Hippocampal formation (tissue), 2 donors: ENCODE measurements at places on chromosomes 6 and 20.

DNA sequence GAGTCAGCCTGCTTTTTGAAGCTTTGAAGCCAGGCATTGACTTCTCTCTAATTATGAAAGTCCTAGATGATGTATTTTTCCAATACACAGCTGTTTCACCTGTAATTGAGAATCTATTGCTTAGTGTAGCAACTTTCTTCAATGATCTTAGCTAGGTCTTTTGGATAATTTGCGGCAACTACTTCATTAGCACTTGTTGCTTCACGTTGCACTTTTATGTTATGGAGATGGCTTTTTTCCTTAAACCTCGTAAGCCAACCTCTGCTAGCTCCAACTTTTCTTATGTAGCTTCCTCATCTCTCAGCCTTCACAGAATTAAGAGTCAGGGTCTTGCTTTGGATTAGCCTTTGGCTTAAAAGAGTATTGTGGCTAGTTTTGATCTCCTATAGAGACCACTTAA, 44.8 kb downstream of the PHIP start:
- no peak for DNase-seq

DNA sequence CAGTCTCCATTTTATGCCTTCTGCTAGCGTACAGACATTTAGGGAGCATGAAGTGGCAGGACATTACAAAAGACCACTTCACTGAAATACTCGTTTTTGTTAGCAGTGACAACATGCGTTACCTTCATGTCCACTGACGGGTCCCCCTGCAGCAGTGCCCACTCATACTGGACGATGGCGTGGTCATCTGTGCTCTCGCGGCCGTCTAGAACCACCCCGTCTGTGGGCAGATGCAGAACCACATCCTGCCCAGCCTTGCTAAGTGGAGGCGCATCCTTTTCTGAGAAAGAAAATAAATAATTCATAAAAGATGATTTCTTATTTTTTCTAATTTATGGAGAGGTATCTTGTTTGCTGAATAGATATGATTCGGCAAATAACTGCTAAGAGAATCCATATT, 11.3 kb downstream of the LRP11 start:
- DNase-seq, result no peak

DNA sequence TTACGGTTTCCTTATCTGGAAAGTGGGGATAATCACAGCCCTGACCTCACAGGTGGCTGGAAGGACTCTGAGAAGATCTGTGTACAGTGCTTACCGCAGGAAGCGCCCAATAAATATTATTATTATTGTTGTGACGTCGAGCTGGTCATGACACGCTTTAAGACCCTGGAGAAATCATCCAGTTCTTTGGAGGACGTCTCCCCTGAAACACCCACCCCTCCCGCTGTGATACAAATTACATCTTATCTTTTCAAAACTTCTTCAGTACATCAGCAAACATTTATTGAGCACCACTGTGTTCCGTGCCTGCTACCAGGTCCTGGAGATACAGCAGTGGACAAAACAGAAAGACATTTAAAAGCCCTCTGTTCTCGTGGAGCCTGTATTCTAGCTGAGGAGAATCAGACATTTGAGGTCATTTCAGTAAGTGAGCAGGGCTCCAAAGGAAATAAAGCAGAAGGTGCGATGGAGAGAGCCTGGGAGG, 118.7 kb downstream of the CEBPB start:
- DNase-seq, result no peak

DNA sequence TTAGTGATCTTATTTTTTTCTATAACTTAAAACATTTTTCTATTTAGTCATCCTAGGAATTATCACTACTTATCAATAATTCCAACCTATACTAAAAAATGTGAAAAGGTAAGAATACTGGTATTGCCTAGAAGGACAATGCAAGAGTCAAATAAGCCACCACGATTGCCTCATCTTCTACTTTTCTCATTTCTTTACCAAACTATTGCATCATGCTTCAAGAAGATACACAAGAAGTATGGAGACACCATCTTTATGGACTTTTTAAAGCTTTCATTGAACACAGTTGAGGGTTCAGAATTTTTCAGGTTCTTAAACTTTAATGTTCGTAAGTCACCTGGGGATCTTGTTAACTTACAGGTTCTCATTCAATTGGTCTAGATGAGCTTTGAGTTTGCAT, 25.9 kb downstream of the ELOVL2 start:
- DNase-seq, result no peak

- no peak for DNase-seq
Measured at GRCh38 chr6:65289491-65289890, 417.5 kb downstream of the EYS start.

- DNase-seq, result no peak
Measured at GRCh38 chr6:26197636-26197932, 110.4 kb downstream of the HFE start.

GRCh38 chr20:59051666-59052185, 9.1 kb upstream of the PRELID3B start:
- DNase-seq, result no peak

DNA sequence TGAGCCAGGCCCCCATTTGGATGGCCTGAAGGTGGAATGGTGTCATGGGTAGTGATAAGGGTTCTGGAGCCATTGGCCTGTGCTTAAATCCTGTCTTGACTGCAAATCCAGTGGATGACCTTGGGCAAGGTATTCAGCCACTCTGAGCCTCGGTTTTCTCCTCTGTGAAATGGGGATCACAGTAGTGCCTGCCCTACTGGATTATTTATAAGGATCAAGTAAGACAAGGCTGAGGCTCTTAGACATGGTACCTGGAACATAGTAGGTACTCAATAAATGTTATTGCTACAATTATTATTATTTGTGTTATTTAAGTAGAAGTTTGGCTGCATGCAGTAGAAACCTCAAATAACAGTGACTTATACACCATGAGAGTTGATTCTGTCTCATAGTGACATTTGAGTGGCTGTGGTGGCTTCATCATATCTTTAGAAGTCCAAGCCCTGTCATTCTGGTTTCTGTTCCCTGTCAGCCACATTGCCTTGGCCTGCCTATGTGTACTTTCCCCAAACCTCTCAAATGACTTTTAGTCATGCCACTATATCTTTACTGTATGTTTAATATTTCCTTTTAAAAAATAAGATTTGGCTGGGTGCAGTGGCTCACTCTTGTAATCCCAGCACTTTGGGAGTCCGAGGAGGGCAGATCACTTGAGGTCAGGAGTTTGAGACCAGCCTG, 37.6 kb upstream of the CHMP4B start:
- DNase-seq, result no peak

DNA sequence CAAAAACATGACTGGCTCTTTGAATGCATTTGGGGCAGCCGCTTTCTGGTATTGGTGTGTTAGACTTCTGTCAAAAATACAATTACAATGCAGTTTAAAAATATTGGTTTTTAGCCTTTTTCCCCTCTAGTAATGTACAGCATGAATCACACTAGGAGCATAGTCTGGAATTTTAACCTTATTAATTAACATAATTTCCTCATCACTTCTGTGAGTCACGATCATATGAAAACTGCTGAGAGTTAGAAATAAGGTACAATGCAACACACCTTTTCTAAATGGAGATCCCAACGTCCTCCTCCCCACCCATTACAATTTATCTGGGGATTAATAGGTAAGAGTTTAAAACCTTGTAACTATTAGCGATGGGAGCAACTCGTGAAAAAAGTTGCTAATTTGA, 297.1 kb upstream of the RIMS1 start:
- no peak for DNase-seq

- no peak for DNase-seq
Measured at GRCh38 chr6:32472781-32473375, 33.2 kb downstream of the HLA-DRA start.

- DNase-seq, result no peak
Measured at GRCh38 chr20:57600320-57601210, 19.7 kb downstream of the ZBP1 start.

DNA sequence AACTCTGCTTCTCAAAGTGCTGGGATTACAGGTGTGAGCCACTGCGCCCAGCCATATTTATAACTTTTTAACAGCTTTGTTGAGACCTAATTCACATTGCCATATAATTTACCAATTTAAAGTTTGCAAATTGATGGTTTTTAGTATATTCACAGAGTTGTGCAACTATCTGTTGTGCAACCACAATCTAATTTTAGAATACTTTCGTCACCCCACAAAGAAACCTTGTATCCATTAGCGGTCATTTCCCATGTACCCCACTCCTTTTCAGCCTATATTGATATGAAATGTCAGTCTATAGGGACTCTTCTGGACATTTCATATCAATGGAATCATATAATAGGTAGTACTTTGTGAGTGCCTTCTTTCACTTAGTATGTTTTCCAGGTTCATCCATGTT, 55.8 kb downstream of the FOXO3 start:
- no peak for DNase-seq

DNA sequence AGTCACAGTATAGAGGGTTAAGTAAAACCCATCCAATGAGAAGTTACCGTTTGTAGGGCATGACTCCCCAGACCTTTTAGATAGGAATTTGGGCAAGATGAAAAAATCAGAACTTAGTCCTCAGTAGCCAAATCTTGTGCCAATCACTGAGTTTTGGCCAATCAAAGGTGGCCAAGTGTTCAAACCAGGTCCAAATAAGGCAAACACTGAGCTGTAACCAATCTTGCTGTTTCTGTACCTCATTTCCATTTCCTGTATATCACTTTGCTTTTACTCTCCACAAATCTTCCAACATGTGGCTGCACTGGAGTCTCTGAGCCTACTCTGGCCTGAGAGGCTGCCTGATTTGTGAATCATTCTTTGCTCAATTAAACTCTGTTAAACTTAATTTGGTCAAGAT, 81.8 kb upstream of the GPR6 start:
- DNase-seq, result no peak

DNA sequence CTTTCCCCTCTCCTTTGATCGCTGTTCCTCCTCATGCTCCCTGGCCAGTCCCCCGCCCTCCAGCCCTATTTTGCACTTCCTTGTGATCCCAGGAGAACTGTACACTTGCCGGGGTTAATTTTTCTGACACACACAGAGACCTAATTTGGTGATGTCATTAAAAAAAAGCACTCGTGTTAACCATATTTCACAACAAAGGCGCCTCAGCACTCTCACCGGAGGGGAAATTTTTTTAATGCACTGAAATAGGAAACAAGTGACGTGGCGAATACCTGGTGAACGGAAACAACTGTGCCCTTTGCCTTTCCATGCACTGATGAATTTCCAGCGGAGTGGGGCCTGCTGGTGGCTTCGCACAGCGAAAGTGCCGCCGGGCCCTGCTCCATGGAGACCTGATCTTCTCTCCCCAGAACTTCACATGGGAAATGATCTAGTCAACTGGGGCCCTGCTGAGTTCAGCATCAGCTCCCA, 53.9 kb upstream of the TAGAP start:
- no peak for DNase-seq

DNA sequence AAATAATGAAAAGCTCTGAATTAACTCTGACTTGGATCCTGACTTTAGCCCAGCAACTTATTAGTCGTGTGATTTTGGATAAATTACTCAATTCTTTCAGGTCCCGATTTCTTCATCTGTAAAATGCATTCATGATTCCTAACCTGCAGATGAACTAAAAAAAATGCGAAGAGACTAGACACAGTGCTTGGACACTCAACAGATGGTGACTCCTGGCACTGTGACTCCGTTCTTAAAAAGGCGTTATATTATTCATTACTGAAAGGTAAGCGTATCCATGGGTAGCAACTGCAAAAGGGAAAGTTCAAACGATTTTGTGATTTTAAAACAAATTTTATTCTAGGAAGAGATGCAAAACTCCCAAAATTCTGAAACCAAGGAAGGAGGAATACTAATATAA, 226.3 kb downstream of the KIF16B start:
- DNase-seq, result no peak

GRCh38 chr20:35215066-35215956, 11.2 kb upstream of the MMP24 start:
- DNase-seq, result no peak

- DNase-seq, result no peak
Measured at GRCh38 chr6:110590821-110591351, 114.5 kb upstream of the SLC22A16 start.

- no peak for DNase-seq
Measured at GRCh38 chr6:63610944-63611343, 24.7 kb upstream of the PHF3 start.

DNA sequence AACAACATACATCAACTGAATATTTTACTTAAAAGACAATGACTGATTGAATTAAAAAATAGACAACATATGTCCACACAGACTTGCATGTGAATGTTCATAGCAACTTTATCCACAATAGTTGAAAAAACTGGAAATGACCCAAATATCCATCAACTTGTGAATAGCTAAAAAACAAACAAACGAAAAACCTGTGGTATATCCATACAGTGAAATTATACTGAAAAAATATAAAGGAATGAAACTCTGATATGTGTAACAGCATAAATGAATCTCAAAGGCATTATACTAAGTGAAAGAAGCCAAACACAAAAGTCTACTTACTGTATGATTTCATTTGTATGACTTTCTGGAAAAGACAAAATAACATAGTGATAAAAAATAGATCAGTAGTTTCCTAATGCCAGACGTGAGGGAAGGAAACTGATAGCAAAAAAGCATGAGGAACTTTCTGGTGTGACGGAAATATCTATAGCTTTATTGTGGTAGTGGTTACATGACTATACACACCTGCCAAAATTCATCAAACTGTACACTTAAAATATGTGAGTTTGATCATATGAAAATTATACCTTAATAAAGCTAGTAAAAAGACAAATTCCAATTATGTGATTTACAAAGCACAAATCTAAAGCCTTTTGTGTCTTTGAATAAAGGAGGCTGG, 123.2 kb downstream of the BACH2 start:
- no peak for DNase-seq

- DNase-seq, result no peak
Measured at GRCh38 chr6:101770116-101770515, 376.6 kb downstream of the GRIK2 start.

GRCh38 chr6:109304284-109305015, 77.8 kb downstream of the CD164 start:
- DNase-seq, result no peak

DNA sequence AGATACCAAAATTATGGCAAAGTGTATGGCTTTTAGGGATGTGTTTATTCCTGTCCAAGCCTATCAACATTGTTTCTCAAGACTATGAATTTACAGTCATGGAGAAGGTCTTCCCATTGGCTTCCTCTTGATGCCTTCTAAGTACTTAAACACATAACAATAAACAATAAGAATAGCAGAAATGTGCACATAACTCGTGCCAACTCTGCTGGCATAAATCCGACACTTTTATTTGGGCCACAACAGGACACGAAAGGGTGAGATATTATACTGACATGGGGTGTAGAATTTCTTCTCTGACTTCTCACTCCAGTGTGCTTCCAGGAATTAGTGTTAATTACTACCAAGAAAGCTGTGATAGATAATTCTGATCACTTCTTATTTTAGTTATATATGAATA, 695.9 kb upstream of the SLC35B3 start:
- DNase-seq, result no peak

DNA sequence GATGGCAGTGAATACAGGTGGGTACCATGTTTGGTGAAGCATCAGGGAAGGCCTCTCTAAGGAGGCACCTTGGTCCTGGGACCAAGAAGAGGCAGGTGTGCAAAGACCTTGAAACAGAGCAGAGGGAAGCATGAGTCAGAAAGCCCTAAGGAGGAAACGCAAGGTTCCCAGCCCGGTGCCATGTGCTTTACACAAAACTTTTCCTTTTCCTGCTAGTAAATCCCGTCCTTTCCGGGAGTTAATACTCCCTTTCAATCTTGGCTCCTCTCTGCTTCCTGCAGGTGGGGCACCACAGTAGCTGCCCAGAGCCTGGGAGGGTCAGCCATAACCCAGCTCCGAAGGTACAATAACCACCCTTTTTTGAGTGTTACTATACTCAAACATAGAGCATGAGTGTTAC, 19.4 kb upstream of the SLC23A2 start:
- no peak for DNase-seq

- no peak for DNase-seq
Measured at GRCh38 chr6:19135706-19136105, 701.5 kb upstream of the ID4 start.

- no peak for DNase-seq
Measured at GRCh38 chr6:30043744-30044143, 17.3 kb upstream of the POLR1H start.
